Activated T-helper 1 cell treated with Interleukin-2 at 50 U/mL for 16 hours (primary cell): ENCODE measurements at places on chromosomes 2 and 18.

- DNase-seq = no peak
Observed at GRCh38 chr2:8258406-8258805, 423.4 kb upstream of the ID2 start.

- no peak for DNase-seq
Observed at GRCh38 chr2:241109210-241110088, 7.4 kb upstream of the MTERF4 start.

- no peak for DNase-seq
Observed at GRCh38 chr2:181317511-181317910, 139.7 kb upstream of the ITGA4 start.

DNA sequence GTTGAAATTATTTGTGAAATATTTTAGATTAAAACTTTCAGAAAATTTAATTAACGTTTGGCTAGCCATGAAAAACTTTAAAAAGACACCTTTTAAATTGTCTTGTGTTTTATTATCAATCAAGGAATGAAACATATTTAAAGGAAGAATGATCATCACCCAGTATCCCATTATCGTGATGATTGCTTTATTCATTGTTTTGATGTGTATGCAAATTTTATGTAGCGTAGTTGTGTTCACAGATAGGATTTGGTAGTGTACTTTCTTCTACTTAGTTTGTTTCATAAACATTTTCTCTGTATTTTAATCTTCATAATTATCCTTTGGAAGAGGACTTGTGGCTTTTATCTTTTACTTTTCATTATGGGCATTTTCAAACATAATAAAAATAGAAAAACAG lies 7.8 kb downstream of the GRHL1 start:
- no peak for DNase-seq

- no peak for DNase-seq
Observed at GRCh38 chr2:229675569-229675968, 38.8 kb downstream of the DNER start.

- DNase-seq = no peak
Observed at GRCh38 chr2:65071499-65072180, 15.4 kb downstream of the CEP68 start.

DNA sequence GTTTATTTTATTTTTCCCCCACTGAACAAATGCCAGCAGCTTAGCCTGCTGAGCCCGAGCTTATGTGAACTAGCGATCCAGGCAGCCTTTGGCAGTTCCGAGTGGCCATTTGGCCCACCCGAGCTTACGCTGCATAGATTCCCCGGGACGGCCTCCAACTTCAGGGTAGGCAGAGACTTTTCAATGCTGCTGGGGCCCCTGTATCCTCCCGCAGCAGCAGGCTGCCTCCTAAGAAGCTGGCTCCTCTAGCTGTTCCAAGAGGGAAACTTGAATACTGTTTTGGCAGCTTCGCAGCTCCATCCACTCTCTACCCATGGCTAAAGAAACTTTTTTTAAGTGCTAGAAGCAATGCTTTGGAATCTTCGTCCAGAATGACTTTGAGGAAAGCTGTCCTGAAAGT lies 295.2 kb downstream of the SS18 start:
- no peak for DNase-seq

- no peak for DNase-seq
Observed at GRCh38 chr18:2651981-2652380, 3.5 kb upstream of the SMCHD1 start.

GRCh38 chr2:26913606-26913998 lies 56.8 kb upstream of the MAPRE3 start:
- no peak for DNase-seq

DNA sequence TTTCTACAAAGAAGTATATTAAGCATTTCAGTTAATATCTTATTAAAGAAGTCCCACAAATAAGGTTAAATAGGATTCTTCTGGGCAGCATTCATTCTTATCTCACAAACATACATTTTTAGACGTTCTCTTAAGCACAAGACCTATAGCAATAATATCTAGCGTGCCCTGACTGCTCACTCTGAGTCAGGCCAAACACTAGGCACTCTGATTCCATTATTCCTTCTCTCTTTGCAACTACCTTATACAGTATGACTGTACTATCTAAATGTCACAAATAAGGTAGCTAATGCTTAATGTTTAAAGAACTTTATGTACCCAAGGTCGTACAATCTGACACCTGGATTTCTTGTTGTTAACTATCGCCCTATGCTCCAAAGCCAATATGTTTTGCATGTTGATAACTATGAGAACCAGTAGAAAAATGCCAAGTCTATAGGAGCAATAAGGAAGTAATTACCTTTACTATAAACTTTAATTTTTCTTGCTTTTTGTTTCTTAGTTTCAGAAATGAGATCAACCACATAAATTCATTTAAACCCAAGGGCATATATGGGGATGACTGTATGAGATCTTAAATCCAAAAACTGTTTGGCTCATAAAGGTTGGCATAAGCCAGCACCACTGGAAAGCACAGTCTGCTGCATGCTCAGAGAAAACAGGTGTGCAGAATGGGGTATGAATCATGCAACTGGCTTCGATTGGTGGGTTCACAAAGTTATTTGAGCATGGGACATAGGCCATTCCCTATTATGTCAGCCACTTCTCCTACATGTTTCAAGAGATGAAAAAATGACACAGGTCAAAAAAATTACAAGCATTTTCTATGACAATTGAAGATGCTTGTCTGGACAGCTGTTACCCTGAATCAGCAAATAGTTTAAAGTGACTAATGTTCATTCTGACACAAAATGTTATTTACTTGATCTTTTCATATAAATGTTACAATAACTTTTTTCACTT lies 352.0 kb downstream of the IRS1 start:
- DNase-seq = no peak

- DNase-seq = no peak
Observed at GRCh38 chr2:42195559-42195958, 26.4 kb downstream of the EML4 start.

DNA sequence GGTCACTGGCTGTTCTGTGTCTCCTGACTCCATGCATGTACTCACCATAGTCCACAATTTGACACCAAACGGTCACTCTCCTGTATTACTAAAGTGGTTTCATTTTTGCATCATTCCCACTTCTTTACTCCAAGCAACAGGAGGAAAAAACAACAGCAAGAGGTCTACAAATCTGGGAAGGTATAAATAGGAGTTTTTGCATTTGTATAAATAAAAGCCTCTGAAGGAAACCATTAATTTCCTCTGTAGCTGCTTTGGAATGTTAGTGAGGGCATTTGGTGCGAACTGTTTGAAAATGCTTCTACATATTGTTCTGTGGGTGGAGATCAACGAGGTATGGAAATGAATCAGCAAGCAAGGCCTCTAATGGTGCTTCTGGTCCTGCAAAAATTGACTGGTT lies 148.5 kb upstream of the DLX2 start:
- DNase-seq = no peak

- DNase-seq = no peak
Observed at GRCh38 chr2:134693359-134694330, 25.2 kb downstream of the TMEM163 start.

GRCh38 chr2:191888400-191889166 lies 41.7 kb upstream of the CAVIN2 start:
- no peak for DNase-seq

- DNase-seq = no peak
Observed at GRCh38 chr2:128280158-128280871, 38.4 kb downstream of the HS6ST1 start.

DNA sequence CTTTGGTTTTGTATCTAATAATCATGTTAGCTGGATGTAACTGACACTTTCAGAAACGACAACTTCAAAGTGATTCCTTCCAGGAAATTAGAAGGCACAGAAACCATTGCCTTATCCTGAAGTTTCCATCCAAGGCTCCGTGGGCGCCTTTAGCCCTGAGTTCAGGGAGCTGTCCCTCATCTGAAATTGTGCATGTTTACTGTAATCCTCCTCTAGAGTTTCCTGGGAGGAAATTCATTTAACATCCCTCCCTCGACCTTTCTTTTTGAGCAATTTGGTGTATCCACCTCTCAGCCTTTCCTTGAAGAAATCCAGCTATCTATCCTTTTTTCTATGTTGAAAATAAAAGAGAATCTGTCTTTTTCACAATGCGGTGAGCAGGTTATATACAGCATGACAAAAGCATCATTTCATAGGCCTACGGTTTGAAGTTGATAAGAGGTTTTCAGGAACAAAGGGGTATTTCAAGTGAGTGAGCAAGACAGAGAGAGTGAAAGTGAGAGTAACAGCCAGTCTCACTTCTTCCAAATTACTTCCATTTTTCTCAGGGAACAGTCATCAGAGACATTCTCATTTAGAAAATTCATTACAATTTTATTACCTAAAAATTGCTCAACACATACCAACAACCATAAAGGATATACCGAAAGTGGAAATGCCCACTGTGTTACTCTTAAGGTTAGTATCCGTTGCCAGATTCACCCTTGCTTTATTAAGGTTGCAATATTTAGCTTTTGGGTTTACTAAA lies 167.3 kb downstream of the MREG start:
- no peak for DNase-seq

DNA sequence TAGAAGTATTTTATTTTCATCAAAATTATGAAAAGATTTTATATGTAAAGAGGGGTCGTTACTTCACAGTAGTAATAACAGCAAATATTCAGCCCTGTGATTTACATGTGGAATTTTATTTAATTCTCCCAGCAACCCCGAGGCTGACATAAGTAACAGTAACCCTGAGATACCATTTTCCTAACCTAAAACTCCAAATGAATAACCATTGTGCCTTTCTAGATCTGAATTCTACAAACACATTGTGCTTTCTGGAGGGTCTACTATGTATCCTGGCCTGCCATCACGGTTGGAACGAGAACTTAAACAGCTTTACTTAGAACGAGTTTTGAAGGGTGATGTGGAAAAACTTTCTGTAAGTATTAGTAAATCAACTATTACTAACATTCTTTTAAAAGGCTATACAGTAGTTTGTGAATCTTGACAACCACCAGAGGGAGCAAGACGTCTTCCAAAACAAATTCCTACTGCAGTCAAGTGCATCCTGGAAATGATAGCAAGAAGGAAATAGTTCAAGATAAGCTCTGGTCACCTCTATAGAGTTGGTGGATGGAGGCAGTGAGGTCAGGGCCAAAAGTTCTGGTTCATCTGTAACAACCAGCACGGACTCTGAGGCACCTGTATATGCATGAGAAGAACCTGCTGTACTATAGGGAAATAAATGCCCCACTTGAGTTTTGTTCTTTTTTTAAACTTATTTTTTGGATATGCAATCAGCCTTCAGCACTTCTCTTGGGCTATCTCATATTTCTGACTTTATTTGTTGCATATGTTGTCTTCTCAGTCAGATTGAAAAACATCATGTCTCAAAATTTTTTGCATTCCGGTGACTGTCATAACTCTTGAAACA lies 37.4 kb downstream of the ACTR2 start:
- no peak for DNase-seq

- DNase-seq = no peak
Observed at GRCh38 chr18:23043803-23044376, 91.4 kb upstream of the CABLES1 start.

GRCh38 chr18:46899274-46899948 lies 17.9 kb downstream of the PIAS2 start:
- DNase-seq = no peak

GRCh38 chr2:132731441-132731840 lies 61.4 kb upstream of the LYPD1 start:
- DNase-seq = no peak

DNA sequence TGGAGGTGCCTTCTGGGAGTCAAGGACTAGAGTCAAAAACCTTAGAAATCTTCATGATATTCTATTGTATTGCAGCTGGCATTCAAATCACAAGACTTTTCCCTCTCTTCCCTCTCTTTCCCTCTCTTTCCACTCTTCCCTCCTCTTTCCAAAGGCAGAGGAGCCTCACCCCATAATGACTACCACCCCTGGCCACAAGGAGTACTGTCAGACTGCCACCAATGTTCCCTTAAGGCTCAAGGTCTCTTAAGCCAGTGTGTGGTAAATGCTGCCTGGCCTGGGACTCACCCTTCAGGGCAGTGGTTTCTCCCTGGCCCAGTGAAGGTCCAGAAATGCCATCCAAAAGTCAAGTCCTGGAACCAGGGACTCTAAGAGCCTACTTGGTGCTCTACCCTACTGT lies 605.9 kb upstream of the PKDCC start:
- DNase-seq = no peak

DNA sequence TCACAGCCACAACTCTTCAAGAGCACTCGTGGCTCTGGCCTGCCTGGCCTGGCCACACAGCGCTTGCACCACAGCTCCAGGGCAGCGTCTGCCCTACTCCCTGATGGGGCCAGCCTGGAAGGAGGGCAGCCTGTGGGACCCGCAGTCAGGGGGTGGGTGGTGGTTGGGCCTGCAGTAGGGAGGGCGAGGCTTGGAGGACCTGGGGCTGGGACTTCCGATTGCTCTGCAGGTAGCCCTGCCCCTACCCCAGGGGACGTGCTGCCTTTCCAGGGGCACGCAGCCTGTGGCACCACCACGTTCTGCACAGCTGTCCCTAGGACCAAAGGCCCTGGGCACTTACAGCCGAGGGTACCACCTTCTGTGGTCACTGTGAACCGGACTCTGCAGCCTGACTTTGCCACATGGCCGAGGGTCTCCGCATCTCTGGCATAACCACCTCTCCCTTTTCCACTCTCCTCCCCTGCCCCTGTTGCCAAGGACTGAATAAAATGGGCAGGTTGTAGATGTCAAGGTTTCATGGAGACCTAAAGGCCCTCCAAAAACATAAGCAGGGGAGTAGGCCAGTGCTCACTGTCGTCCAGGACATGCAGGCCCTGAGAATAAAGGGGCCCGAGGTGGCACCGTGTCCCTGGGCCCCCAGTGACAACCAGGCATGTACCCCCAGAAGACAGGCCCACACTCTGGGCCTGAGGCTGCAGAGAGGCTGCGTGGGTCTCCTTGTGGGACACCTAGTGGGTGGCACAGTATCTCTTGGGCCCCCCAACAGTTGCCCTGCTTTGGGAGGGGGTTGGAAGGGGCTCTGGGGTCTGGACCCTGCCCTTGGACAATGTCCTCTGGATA lies 87.3 kb downstream of the INHBB start:
- DNase-seq = no peak

DNA sequence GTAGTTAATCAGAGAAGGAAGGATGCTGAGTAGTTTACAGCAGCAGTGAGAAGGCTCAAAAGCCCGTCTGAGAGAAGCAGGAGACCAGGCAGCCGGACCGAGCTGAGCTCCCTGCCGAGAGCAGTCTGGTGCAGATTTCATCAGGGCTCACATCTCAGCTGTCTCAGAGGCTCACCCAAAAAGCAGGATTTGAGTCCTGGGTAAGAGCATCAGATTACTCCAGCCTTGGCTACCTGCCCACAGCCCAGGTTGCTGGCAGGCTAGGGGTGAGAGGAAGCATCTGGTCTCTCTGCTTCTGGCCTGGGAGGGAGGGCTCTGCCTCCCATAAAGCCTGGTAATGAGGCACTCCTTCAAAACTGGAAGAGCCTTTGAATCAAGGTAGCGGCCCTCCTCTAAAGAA lies 140.5 kb downstream of the ST6GAL2 start:
- DNase-seq = no peak

DNA sequence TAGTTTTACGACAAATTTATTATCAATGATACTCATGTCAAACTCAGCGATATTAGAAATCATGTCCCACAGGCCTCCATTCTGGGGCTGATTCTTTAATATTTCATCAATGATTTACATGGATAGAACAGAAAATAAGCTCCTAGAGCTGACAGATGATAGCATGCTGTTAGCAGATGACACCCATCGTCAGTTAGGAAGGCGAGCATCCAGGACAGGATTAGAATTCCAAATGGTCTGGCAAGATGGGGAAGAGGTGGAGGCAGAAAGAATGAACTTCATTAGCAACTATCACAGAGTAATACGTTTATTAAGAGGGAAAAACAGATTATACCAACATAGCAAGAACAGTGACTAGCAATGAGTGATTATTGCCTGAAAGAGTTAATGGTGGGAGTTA lies 46.2 kb upstream of the ACVR1 start:
- DNase-seq = no peak
